Inflammatory macrophage treated with lipopolysaccharide for 4 hours (primary cell): ENCODE measurements at places on chromosomes 2 and 18.
A peak's percentile ranks its signal among the peaks of the same experiment; 100 is the strongest.

GRCh38 chr2:88481691-88482336 is 29.3 kb upstream of the FOXI3 start:
- DNase-seq = peak; percentile 30

- DNase-seq = no peak
Measured at GRCh38 chr2:43391201-43391877, 164.9 kb upstream of the ZFP36L2 start.

DNA sequence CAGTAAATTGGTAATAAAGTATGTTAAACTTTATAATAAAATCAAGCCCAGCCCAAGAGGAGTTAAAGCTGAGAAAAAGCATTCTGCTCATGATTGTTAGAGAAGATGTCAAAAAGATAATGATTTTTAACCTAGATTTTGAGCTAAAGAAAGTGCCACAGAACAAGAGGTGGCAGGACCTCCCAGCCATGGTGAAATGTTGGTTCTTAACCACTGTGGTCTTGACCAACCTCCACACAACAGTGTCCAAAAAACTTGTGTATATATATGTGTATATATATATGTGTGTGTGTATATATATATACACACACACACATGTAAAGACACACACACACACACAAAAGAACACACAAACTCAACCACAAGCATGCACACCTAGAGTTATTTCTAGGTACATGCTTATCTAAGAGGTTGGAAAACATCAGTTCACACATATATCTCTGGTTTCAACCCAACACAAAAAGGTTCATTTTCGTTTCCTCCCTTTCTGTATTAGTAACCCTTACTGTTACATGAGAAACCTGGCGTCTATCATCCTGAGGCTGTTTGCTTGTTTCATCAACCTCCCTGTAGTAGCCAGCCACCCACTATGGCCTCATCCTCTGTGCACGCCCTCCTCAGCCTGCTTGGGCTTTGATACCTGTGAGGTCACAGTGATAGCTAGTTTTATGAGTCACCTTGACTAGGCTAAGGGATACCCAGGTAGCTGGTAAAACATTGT is 631.8 kb upstream of the ID2 start:
- DNase-seq = no peak

GRCh38 chr18:62033207-62033606 is 140.4 kb upstream of the RNF152 start:
- DNase-seq = no peak
